ENCODE measurements at places on chromosomes 12 and 14. TPM values are rescaled to one million over a fixed set of nuclear protein-coding genes. Genes with fewer than 3 reads are reported as not detected.

DNA sequence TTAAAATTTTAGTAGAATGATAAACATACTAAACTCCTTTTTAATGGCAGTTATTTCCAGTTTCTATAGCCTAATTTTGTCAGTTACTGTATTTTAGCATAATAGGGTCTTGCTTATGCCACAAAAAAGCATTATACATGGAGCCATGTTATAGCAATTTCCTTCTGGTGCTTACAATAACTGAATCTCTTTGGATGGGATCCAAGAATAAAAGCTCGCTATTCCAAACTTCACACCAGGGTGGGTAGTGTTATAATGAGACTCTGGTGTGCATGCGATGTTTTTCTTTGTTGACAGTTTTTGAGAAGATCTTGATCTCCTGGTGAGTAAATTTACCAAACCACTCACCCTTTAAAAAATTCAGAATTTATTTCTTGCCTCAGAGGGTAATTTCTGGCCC lies 90.4 kb upstream of the CCDC91 start:
- no peak for DNase-seq

DNA sequence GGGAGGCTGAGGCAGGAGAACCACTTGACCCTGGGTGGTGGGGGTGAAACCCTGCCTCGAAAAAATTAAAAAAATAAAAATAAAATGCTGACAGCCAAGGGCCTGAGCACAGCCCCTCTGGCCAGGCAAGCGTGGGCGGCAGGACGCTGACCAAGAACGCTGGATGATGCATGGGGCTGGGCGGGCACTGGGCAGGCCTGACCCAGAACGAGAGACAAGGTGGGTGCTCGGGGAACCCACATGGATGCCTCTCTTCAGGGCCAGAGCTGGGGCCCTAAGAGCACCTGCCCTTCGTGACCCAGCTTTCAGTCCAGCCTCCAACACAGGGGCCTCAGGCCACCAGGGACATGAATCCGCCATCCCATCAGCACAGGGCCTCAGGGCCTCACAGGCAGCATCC lies 11.3 kb downstream of the GALNT9 start:
- DNase-seq = no peak

GRCh38 chr12:49961111-49961922 lies at the start of gene AQP5:
Gene AQP5, plus strand, starts transcription at chr12:49961872. Its CDS starts 146 bp downstream, at chr12:49962018.
- no peak for DNase-seq

GRCh38 chr12:6608592-6609281 lies 1.6 kb upstream of the CHD4 start:
- no peak for DNase-seq

GRCh38 chr14:54646626-54647025 lies 79.7 kb downstream of the SAMD4A start:
- no peak for DNase-seq

DNA sequence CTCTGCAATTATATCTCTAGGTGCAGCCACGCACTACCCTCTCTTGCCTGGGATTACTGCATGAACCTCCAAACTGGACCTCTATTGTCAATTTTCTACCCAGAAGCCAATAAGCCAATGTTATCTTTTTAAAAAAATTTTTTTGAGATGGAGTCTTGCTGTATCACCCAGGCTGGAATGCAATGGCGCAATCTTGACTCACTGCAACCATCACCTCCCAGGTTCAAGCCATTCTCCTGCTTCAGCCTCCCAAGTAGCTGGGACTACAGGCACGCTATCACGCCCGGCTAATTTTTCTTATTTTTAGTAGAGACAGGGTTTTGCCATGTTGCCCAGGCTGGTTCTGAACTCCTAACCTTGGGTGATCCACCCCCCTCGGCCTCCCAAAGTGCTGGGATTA lies 11.2 kb upstream of the PXN start:
- DNase-seq = no peak

DNA sequence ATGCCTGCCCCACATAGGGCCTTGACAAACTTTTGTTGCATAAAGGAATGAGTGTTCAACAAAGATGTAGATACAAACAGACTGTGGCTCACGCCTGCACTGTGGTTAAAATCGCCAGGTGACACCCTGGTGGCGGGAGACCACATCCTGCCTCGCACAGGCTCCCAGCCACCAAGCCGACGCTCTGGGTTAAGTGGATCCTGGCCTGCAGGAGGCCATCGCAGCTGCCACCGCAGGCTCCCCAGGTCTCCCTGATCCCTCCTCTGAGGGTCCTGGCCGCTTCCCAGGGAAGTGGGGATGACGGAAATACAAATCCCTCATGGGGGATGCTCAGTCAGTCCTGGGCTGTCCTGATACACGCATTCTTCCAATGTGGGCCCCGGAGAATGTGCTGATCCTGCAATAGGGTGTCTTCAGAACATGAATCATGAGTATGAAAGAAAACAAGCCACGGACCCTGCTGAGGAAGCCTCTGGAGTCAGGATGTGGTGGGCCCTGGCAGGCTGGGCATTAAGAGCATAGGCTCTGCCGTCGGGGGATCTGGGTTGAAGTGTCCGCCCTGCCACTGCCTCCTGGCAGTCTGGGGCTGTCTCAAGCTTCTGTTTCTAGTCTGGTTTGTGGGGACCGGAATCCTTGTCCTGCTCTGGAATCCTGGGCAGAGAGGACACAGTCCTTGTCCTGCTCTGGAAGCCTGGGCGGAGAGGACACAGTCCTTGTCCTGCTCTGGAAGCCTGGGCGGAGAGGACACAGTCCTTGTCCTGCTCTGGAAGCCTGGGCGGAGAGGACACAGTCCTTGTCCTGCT lies 53.5 kb upstream of the BEGAIN start:
- no peak for DNase-seq

DNA sequence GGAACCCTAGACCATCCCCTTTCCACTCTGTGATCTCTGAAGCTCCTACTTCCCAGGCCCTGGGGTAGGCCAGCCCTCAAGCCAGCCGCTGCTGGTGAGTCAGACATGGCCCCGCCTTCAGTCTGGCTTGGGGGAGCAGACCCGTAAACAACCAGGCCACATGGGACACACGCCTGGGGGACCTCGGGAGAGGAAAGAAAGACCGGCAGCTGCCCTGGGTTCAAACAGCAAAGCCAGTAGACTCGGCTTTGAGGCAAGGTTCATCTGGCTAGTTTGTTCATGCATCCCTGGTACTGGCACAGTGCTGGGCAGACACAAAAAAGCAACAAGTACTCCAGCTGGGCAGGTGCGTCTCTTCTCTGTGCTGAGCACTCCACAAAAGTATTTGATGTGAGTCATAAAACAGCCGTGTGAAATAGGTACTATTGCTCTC lies 101.9 kb downstream of the SETD3 start:
- no peak for DNase-seq

DNA sequence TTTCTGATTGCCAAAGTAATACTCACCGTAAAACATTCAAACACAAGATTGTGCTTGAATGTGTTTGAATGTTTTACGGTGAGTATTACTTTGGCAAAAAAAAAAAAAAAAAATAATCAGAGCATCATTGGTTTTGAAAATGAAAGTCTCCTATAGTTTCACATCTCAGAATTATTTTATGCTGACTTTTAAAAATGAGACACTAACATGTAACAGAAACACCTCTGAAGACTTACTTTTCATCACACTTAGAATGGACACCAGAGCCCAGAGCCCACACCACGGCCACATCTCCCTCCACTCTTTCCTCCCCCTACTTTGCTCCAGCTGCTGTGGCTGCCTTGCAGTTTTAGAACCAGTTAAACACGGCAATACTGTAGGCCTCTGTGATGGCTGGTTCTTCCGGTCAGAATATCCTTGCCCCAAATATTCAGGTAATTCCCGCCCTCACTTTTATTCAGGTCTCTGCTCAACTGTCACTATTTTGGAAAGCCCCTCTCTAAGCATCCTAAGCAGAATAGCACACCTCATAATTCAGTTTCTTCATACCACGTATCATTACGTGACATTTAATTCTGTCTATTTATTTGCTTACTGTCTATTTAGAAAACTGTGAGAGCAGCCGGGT lies 138.9 kb upstream of the MAX start:
- DNase-seq = no peak

- DNase-seq = no peak
Observed at GRCh38 chr12:95088379-95088778, 15.0 kb upstream of the NR2C1 start.

- DNase-seq = no peak
Observed at GRCh38 chr14:77985211-77985615, 185.0 kb upstream of the NRXN3 start.

DNA sequence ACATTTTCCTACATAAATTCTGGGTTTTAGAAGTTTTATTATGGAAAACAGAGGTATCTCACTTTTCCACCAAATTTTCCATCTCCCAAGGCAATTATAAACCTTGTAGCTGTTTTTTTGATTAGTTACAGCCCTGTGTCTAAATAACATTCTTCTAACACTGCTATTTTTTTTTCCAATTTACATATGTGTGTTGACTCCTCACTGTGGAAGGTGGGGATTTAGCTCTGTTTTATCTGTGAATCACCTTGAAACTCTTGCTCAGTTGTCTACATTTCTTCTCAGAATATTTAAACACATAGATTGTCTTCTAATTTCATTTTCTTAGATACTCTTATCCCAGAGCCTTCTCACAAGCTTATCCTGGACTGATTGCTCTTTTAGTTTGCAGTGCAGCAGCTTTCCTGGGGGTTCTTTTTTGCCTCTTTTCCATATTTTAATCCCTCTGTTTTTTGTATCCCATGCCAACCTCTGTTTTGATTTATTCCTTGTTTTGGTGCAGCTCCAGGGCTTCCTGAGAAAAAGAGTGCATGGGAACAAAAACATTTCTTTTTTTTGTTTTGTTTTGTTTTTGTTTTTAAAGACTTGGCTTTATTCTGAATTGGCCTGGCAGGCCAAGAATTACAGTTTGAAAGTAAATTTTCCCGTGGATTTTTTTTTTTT lies 36.7 kb downstream of the TBC1D15 start:
- DNase-seq = no peak

- no peak for DNase-seq
Observed at GRCh38 chr12:95085612-95086011, 12.2 kb upstream of the NR2C1 start.

DNA sequence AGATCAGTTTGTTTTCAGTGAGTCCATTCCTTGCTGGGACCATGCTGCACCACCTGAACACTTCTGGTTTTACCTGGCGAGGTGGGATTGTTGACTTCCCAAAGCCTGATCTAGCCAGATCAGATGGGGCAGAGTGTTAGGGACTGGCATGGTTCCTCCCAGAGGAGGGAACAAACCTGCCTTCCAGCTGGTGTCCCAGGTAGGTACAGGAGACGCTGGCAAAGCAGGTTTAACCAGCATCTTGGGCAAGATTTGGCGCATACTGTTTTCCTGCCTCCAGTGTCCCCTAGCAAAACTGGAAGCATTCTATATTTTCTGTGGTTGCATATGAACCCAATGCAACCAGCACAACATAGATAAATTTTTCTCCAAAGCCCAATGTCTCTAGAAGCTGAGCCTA lies 14.6 kb upstream of the FOS start:
- no peak for DNase-seq

DNA sequence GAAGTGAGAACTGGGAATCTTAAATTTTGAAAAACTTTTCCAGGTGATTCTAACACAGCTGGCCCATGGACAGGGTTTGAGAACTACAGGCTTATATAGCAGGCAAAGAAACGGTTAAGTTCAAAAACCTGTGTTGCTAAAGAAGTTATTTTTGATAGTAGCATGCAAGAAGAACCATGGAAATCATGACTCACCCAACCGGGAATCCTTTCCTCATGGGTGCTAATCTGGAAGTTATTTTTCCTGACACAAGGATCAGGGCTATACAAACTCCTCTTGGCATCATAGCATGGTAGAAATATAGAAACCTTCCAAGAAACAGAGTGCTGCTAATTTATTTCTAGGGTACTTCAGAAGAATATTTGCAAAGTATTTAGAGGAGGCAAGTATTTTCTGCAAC lies 588.7 kb downstream of the CCER1 start:
- no peak for DNase-seq

DNA sequence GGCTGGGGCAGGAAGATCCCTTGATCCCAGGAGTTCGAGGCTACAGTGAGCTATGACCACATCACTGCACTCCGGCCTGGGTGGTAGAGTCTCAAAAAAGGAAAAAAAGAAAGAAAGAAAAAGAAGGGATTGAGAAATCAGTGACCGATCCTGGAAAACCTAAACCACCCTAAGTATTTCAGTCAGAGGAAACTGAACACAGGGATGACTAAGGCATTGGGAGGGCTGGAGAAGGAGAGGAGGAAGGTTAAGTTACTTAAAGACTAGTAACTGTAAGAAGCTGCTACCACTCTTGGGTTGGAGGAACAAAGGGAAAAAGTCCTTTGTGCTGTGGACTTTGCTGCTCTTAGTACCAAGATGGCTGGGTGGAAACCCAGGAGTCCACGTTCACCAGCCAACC lies 10.6 kb downstream of the HHIPL1 start:
- DNase-seq = no peak

DNA sequence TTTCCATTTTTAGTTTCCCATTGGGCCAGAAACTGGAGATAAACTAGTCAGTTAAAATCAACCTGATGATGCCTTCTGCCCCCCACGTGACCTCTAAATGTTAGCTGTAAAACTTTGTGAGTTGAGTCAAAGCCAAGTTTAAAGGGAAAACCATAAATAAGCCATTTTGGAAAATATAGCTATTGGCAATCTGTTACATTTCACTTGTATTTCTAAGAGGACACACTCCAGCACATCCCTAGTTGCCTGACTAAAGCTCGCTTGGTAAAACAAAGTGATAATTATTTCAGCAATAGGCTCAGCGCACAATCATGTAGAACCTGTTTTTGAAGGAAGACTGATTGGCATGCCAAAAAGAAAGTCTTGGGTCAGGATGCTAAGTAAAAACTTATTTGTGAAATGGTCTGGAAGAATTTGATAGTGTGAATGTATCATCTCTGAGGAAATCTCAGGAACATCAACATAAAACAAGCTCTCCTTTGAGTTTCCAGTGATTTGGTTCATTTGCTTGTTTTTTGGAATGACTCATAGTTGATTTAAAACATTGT lies 49.2 kb upstream of the AEBP2 start:
- DNase-seq = no peak

DNA sequence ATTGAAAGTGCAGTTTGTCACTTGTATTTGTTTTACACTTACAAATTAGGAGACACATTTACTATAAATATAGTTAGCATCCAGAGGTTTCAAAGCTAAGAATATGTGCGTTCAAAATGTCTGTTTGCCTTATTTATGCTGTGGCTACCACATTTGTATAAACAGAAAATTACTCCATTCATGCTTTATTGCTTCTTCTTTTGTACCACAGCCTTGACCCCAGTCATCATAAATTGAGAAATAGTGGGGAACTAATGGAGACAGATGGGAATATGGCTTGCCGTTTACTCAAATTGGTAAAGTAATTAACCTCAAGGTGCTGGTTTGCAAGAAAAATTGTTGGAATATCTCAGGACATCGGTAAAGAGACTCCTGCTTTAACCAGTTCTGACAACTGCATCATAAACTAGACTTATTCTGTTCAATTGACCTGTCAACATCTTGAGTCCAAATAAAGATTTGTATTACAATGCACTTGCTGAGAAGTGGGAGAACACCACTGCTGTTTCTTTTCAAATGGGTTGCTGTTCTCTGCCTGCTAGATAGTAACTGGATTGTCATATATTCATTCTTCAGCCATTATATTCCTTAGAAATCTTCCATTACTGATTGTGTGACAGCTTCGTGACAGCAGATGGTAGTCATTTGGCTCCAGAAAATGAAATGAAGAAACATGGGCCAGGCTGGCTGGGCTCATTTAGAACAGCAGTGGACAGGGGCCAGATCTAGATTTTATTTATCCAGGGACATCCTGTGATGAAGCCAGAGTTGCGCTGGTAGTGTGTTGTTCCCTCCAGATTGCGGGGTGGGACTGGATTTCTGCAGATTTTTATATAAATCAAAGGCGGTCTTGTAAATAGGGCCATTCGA lies 354.4 kb downstream of the EGLN3 start:
- no peak for DNase-seq

The RPGRIP1 gene
- 0.19 TPM for total RNA-seq

The AGAP2 gene
- 2.0 TPM for total RNA-seq

The RFLNA gene
- 23.3 TPM for total RNA-seq

The ACSS3 gene
- 102 TPM for total RNA-seq

The COX14 gene
- 67.3 TPM for total RNA-seq

The SLC6A15 gene
- total RNA-seq = not detected

Measured in omental fat pad (tissue), 4 donors.